Right atrium auricular region (tissue), 2 donors: ENCODE measurements at places on chromosomes 11 and 22. TPM values are rescaled to one million over a fixed set of nuclear protein-coding genes. Genes with fewer than 3 reads are reported as not detected.

Gene APOL4
- total RNA-seq, result 2.1 TPM

Gene CAVIN3
- total RNA-seq, result 84.8 TPM

- no peaks in the 10 kb centered on the region for H3K27me3 ChIP-seq
- DNase-seq, result no peak
- H3K4me3 ChIP-seq, result peak overlapping the region; percentile 16
- no peaks in the 10 kb centered on the region for H3K4me1 ChIP-seq
- peaks cover 8% of the 10 kb centered on the region for H3K36me3 ChIP-seq
These were observed 3.1 kb downstream of the AKIP1 start for GRCh38 chr11:8913961-8914660.

DNA sequence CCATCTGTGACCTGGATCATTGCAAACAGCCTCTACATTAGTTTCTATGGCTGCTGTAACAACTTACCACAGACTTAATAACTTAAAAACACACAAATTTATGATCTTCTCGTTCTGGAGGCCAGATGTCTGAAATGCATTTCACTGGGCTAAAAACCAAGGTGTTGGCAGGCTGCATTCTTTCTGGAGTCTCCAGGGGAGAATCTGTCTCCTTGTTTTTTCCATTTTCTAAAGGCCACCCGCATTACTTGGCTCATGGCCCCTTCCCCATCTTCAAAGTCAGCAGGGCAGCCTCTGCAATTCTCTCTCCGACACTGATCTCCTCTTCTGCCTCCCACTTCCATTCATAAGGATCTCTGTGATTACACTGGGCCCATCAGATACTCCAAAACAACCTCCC is 11.6 kb downstream of the SCGB1A1 start:
- no peak for DNase-seq
- no peaks in the 10 kb centered on the region for H3K27me3 ChIP-seq
- no peaks in the 10 kb centered on the region for H3K36me3 ChIP-seq
- no peak overlapping the region for H3K27ac ChIP-seq
- H3K4me3 ChIP-seq, result no peak overlapping the region

DNA sequence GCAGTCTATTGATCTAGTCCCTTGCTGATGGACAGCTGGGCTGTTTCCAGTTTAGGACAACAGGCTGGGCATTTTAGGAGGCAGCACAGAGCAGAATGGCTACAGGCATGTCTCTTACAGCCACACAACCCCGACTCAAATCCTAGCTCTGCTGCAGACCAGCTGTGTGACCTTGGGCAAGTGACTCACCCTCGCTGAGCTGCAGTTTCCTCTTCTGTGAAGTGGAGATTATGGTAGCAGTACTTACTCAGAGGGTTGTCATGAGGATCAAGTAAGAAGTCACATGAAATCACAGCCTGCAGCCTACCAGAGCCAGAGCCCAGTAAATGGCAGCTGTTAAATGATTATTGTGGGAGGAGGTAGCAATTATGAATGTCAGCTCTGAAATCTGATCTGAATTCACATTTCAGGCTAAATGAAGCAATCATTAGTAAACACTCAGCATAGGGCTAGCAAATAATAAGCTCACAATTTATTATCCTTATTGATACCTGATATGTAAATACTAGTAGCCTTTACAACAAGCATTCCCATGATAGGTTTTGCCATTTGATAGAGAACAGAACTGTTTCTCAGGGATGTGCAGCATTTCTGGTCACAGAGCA is 58.9 kb downstream of the MYEOV start:
- no peak overlapping the region for H3K4me3 ChIP-seq
- no peak overlapping the region for H3K27ac ChIP-seq
- no peaks in the 10 kb centered on the region for H3K36me3 ChIP-seq
- H3K4me1 ChIP-seq, result no peaks in the 10 kb centered on the region
- DNase-seq, result peak; percentile 42
- no peaks in the 10 kb centered on the region for H3K27me3 ChIP-seq

DNA sequence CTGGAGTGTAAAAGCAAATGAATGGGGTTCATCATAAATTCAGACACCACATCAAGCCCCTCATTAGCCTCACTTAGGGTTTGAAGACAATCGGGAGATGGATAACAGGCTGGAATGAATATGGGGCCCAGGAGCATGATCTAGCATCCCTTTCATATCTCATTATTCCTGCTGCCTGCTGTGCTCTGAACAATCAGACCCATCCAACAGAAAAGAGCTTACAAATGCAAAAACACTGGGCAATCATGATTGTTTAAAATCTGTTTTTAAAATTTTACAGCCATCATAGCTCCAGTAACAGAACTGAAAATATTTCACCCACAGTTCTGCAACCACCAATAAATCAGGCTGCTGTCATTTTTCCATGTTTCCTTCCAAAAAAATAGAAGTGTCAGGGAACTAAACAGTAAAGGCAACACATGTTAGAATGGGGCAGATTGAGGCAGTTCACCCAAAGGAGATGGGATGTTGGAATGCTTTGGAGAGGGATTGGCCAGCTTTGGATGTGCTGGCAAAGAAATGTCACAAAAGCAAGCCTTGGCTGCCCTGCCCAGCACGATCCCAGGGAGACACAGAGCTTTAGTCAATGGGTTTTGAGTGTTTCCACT is 47.8 kb upstream of the BMAL1 start:
- DNase-seq, result no peak
- no peaks in the 10 kb centered on the region for H3K27me3 ChIP-seq
- H3K4me3 ChIP-seq, result no peak overlapping the region
- H3K27ac ChIP-seq, result no peak overlapping the region
- H3K4me1 ChIP-seq, result no peaks in the 10 kb centered on the region

Gene OR52I2
- total RNA-seq, result not detected

Gene KDELR3
- total RNA-seq, result 9.2 TPM

GRCh38 chr11:46120346-46121300 is 631 bp downstream of the PHF21A start:
- H3K27ac ChIP-seq, result peak overlapping the region; percentile 96
- peak overlapping the region; percentile 81 for H3K4me3 ChIP-seq
- no peak for DNase-seq
- peaks cover 39% of the 10 kb centered on the region for H3K4me1 ChIP-seq
- no peaks in the 10 kb centered on the region for H3K36me3 ChIP-seq

GRCh38 chr22:22720724-22721261 is 76.4 kb downstream of the GGTLC2 start:
- H3K4me3 ChIP-seq, result no peak overlapping the region
- H3K4me1 ChIP-seq, result no peaks in the 10 kb centered on the region
- DNase-seq, result no peak
- no peak overlapping the region for H3K27ac ChIP-seq
- no peaks in the 10 kb centered on the region for H3K27me3 ChIP-seq
- no peaks in the 10 kb centered on the region for H3K36me3 ChIP-seq

Gene CFAP68
- total RNA-seq, result 40.9 TPM

DNA sequence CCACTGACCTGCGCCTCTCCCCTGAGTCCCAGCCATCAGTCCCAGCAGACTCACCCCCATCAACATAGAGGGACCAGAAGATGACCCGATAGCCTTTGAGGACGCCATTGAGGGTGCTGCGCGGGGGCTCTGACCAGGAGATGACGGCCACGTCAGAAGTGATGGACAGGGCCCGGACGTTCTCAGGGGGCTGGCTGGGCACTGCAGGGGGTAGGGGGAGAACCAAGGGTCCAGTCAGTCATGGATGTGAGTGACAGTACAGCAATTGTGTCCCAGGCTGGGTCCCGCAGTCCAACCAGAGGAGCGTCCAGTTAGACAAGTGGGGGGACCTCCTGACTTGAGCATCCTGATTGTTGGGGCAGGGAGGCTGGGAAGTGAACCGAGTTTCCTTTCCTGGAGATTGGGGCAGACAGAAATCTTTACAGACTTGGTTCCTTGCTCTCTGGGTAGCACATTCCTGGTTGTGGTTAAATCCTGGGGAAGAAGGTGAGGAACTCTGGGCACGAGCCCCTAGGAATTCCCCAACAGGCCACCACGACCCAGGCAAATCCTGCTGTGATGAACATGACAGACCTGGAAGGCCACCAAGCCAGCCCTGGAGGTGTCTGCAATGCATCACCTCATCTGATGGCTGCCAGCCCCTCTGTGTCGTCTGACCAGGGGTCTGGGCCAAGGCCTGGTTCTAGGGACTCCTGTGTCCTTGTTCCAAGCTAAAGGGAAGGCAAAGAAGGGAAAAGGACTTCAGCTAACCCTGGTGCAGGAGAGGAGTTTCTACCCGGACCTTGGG is 133.9 kb downstream of the CEP164 start:
- no peak for DNase-seq
- H3K27me3 ChIP-seq, result no peaks in the 10 kb centered on the region
- no peaks in the 10 kb centered on the region for H3K36me3 ChIP-seq
- H3K27ac ChIP-seq, result no peak overlapping the region

DNA sequence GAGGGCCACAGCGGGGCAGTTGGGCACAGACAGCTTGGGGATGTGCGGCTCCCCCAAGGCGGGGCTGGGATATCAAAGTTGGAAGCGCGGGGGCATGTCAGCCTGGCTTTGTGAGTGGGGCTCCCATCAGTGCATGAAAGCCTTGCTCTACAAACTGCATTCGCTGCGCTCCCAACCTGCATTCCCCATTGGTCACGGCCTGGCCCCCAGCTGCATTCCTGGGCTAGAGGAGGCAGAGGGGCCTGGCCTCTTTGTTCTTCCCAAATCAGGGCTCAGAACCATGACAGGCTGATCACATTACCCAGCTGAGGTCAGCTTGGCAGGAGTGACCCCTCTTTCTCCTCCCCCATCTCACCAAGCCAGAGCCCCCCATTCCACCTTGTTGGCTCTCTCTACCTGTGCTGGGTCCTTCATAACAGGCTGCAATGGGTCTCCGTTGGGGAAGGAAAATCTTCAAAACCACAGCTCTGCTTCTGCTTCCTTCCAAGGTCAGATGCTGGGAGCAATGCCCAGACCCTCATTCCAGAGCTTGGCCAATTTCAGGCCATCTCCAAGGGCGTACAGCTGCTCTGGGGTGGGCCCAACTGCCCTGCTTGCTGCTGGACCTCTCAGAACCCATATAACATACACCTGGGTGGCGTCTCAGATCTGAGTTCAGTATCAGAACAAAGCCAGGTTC is 38.7 kb upstream of the CDON start:
- peaks cover 19% of the 10 kb centered on the region for H3K4me1 ChIP-seq
- DNase-seq, result no peak
- no peak overlapping the region for H3K4me3 ChIP-seq
- no peaks in the 10 kb centered on the region for H3K36me3 ChIP-seq
- H3K27ac ChIP-seq, result no peak overlapping the region
- H3K27me3 ChIP-seq, result no peaks in the 10 kb centered on the region

- H3K4me3 ChIP-seq, result no peak overlapping the region
- no peaks in the 10 kb centered on the region for H3K27me3 ChIP-seq
- no peak overlapping the region for H3K27ac ChIP-seq
- DNase-seq, result no peak
- H3K36me3 ChIP-seq, result no peaks in the 10 kb centered on the region
These were observed 48.7 kb downstream of the SYTL2 start for GRCh38 chr11:85762226-85762625.

Gene PAFAH1B2
- total RNA-seq, result 41.1 TPM

Gene TCIRG1
- total RNA-seq, result 50.7 TPM

Gene FOLH1
- total RNA-seq, result not detected

Gene ZBTB44
- 27.7 TPM for total RNA-seq

GRCh38 chr11:121644187-121644512 is 191.4 kb upstream of the SORL1-AS1 start:
- H3K36me3 ChIP-seq, result no peaks in the 10 kb centered on the region
- H3K27me3 ChIP-seq, result no peaks in the 10 kb centered on the region
- DNase-seq, result no peak
- no peaks in the 10 kb centered on the region for H3K4me1 ChIP-seq
- H3K27ac ChIP-seq, result no peak overlapping the region
- H3K4me3 ChIP-seq, result no peak overlapping the region

- no peak overlapping the region for H3K27ac ChIP-seq
- no peaks in the 10 kb centered on the region for H3K27me3 ChIP-seq
- no peaks in the 10 kb centered on the region for H3K36me3 ChIP-seq
- peak; percentile 52 for DNase-seq
- no peaks in the 10 kb centered on the region for H3K4me1 ChIP-seq
- no peak overlapping the region for H3K4me3 ChIP-seq
These were observed 872.0 kb downstream of the BRD1 start for GRCh38 chr22:48955351-48956311.

- H3K4me1 ChIP-seq, result no peaks in the 10 kb centered on the region
- no peaks in the 10 kb centered on the region for H3K36me3 ChIP-seq
These were observed 3.8 kb downstream of the OSBPL5 start for GRCh38 chr11:3161309-3161708.

- no peak overlapping the region for H3K27ac ChIP-seq
- H3K4me1 ChIP-seq, result no peaks in the 10 kb centered on the region
- H3K4me3 ChIP-seq, result no peak overlapping the region
- no peaks in the 10 kb centered on the region for H3K36me3 ChIP-seq
- DNase-seq, result no peak
These were observed 84.8 kb downstream of the OTOG start for GRCh38 chr11:17631702-17632365.

Gene MAP6
- 8.1 TPM for total RNA-seq

GRCh38 chr11:110479108-110480101 is 49.7 kb downstream of the FDX1 start:
- no peaks in the 10 kb centered on the region for H3K27me3 ChIP-seq
- no peaks in the 10 kb centered on the region for H3K4me1 ChIP-seq
- no peak for DNase-seq
- H3K4me3 ChIP-seq, result no peak overlapping the region

Gene KRTAP5-1
- total RNA-seq, result not detected

Gene PRG3
- not detected for total RNA-seq
